LHCN-M2 (cell line): ENCODE measurements at places on chromosomes 7 and 10.

DNA sequence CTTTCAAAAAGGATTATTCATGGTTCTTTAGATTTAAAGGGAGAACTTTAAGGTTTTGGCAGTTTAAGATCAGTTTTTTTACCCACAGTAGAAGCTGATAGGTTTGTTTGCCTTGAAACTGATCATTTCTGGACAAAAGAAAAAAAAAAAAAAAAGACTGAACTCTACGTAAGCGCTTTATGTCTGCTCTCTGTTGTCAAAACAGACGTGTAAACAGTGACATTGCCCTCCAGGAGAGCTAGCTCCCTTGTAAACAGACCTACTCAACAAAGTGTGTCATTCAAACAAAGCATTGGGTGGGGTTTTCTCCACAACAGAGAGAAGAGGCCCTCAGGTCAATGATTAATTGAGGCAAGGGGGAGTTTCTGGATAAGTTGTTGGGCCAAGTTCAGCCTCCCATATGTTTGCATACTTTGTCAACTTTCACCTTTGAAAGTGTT, 568.1 kb upstream of the LRRN3 start:
- no peak for DNase-seq

DNA sequence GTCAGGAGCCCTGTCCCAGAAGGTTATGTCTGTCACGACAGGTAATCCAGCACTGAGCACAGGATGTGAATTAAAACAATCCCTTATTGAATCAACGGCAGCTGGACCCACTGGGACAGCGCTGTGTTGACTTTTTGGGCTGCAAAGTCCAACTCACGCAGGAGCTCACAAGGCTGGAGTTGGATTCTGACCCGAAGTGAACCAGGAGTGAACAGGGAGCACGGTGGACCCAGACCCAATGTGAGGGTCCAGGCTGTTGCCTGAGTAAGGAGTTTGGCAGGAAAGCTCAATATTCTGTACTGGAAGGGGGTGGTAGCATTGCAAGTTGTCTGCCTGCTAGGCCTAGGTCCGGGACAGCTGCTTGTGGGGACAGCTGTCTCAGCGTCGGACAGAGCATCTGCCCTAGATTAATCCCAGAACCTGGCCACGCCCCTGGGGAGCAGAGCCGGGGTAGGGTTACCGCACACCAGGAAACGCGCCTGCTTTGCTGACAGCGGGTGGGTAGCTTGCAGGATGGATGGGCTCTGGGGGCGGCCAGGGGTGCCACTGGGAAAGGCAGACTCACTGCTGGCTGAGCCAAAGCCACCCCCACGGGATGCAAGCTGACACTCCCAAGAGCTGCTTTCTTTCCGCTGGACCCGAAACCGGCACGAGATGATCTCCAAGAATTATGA, 24.0 kb downstream of the COL26A1 start:
- DNase-seq = peak; percentile 92

DNA sequence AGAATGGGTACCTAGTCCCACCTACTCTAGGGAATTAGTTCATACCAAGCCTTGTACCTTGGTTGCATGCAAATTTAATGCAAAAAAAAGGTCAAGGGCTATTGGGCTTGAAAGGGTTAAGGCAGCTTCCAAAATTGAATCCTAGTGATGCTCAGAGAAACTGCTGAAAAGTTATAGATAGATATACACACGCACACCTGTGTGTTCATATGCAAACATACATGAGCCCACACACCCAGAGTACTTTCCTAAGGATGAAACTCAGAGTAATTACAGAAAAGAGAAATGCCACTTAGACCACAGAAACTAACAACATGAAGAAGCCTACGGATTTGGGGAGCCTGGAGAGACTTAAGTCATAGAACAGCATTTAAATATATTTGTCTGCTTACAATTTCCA, 1.5 kb downstream of the SLC25A13 start:
- DNase-seq = no peak

GRCh38 chr7:100812729-100813128, 14.6 kb downstream of the EPHB4 start:
- DNase-seq = no peak

DNA sequence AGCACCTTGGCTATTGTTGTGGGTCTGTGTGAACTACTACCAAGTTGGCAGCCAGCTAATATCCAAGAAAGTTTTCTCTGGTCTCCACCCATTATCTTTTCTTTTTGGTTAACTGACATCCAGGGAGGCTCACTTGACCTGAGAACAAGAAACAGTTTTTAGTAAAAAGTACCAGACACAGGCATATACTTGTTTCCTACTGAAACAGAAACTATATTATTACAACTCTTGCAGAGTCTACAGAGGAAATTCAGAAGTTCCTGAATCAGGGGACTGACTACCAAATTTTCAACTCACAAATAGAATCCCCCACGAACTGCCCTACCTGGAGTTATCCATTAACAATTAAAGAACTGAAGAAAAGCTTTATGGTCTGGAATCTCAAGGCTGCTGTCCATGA, 168.9 kb downstream of the KCND2 start:
- no peak for DNase-seq
